ENCODE measurements at places on chromosomes 12 and 14. TPM values are rescaled to one million over a fixed set of nuclear protein-coding genes. Genes with fewer than 3 reads are reported as not detected.

The CNTN1 gene
- polyA plus RNA-seq, result 58.1 TPM

The TAS2R9 gene
- not detected for polyA plus RNA-seq

The CIROP gene
- not detected for polyA plus RNA-seq

The LHX5 gene
- polyA plus RNA-seq, result not detected

The DEGS2 gene
- not detected for polyA plus RNA-seq

The POTEG gene
- polyA plus RNA-seq, result not detected

The BBOF1 gene
- polyA plus RNA-seq, result 4.8 TPM

The PTPRB gene
- 16.5 TPM for polyA plus RNA-seq

The CLEC6A gene
- not detected for polyA plus RNA-seq

The ETFRF1 gene
- 54.5 TPM for polyA plus RNA-seq

The GPX2 gene
- 1.4 TPM for polyA plus RNA-seq

The PLCZ1 gene
- polyA plus RNA-seq, result not detected

The AQP5 gene
- 1.5 TPM for polyA plus RNA-seq

The TAC3 gene
- 1.1 TPM for polyA plus RNA-seq

The ESR2 gene
- 6.1 TPM for polyA plus RNA-seq

The PAH gene
- 4.6 TPM for polyA plus RNA-seq

The CFL2 gene
- 228 TPM for polyA plus RNA-seq

The PTPRO gene
- 2.8 TPM for polyA plus RNA-seq

The INSM2 gene
- polyA plus RNA-seq, result 0.48 TPM

The ACVRL1 gene
- 27.6 TPM for polyA plus RNA-seq

The TAS2R30 gene
- polyA plus RNA-seq, result 0.07 TPM

The USP44 gene
- polyA plus RNA-seq, result 1.6 TPM

The ARHGAP9 gene
- polyA plus RNA-seq, result 4.1 TPM

The CLEC4D gene
- 0.22 TPM for polyA plus RNA-seq

The BRI3BP gene
- 1.2 TPM for polyA plus RNA-seq

The C12orf75 gene
- polyA plus RNA-seq, result 10.6 TPM

The ZNF10 gene
- polyA plus RNA-seq, result 10.7 TPM

The C12orf54 gene
- polyA plus RNA-seq, result 0.55 TPM

The SPRING1 gene
- polyA plus RNA-seq, result 14.4 TPM

The LIN7A gene
- 3.5 TPM for polyA plus RNA-seq

The AMN gene
- polyA plus RNA-seq, result not detected

The NANOG gene
- polyA plus RNA-seq, result not detected

The TSPAN8 gene
- polyA plus RNA-seq, result 7.0 TPM

The JAG2 gene
- polyA plus RNA-seq, result 12.7 TPM

The LALBA gene
- not detected for polyA plus RNA-seq

The OR4E2 gene
- not detected for polyA plus RNA-seq

The EXOC3L4 gene
- 3.1 TPM for polyA plus RNA-seq

The KLRC4 gene
- 0.22 TPM for polyA plus RNA-seq

The RIMBP2 gene
- 15.7 TPM for polyA plus RNA-seq

The KCNJ8 gene
- 9.4 TPM for polyA plus RNA-seq

The KITLG gene
- polyA plus RNA-seq, result 5.2 TPM

The NINJ2 gene
- polyA plus RNA-seq, result 1.8 TPM

The DBX2 gene
- 0.03 TPM for polyA plus RNA-seq

The ARMH4 gene
- polyA plus RNA-seq, result 1.1 TPM

The SPTSSA gene
- polyA plus RNA-seq, result 205 TPM

The SMOC1 gene
- polyA plus RNA-seq, result 19.8 TPM

The CKAP4 gene
- polyA plus RNA-seq, result 17.6 TPM
